ENCODE measurements at places on chromosomes 3 and 15.

DNA sequence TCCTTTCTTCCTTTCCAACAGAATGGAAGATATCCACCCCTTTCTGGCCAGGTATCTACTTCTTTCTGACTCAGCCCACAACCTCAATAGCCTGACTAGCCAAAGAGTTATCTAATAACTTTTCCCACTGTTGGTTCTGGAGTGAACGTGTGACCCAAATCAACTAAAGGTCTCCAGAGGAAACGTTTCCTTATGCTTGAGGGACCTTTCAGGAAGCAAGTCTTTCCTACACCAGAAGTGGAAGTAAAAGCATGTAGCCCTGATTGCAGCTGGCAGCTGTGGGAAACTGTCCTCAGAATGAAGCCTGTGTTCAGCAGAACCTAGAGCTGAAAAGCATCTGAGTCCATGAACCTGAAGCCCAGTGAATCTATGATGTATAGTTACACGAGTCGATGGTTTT lies 34.7 kb upstream of the PHLDB2 start:
- no peak for DNase-seq

GRCh38 chr3:122957707-122958689 lies 69.6 kb downstream of the SEMA5B start:
- DNase-seq: no peak

GRCh38 chr3:102332205-102332604 lies 102.6 kb upstream of the ZPLD1 start:
- DNase-seq: no peak

GRCh38 chr3:105866656-105867653 lies 1.9 kb downstream of the CBLB start:
- peak; percentile 62 for DNase-seq

DNA sequence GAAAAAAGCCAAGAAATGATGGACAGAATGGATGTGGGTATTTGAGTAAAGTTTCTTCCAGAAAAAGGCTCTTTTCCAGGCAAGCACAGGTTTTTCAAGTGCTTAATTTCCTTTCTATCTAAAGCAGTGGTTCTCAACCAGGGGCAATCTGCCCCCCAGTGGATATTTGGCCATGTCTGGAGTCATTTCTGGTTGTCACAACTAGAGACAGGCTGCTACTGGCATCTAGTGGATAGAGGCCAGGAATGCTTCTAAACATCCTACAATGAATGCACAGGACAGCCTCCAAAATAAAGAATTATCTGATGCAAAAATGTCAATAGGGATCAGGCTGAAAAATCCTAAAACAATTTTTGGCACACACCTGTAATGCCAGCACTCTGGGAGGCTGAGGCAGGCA lies 23.9 kb downstream of the SEC22C start:
- DNase-seq: no peak

DNA sequence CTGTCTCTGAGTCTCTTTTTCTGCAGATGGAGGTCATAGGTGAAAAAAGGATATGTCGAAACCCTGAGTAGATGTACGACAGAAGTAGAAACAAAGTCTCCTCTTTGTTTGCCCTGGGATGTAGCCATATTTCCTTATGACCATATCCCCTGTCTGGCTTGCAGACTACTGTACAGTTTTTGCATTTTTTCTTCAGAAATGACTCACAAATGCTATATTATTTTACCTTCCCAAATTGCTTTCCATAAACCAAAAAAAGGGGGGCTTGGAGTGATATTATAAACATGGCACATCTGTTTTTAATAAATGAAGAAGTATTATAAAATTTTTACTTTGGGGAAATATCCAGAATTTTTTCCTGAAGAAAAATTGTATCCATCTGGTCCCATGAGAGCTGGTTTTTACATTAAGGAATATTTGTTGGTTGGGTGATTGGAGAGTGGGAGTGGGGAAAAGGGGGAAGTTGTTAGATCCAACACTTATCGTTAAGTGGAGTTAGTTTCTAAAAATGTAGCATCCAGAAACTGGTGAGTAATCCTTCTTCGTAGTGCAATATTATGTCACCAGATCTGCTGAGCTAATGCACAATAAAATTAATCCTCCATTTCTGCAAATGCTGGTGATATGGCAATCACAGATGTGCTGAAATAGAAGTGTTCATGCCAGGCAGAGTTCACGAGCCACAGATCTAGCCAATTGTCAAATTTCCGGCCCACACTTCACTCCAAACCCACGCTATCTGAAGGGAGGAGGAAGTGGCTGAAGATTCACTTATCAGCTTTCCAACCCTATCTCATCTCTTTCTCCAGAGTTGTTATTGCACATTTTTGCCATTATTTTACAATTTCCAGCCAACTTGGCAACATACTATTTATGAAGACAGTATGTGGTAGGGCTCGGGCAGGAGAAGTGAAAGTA lies 313.6 kb upstream of the ATP11B start:
- DNase-seq: peak; percentile 33

- peak; percentile 93 for DNase-seq
These were observed 23.0 kb upstream of the COPG1 start for GRCh38 chr3:129226374-129226773.

DNA sequence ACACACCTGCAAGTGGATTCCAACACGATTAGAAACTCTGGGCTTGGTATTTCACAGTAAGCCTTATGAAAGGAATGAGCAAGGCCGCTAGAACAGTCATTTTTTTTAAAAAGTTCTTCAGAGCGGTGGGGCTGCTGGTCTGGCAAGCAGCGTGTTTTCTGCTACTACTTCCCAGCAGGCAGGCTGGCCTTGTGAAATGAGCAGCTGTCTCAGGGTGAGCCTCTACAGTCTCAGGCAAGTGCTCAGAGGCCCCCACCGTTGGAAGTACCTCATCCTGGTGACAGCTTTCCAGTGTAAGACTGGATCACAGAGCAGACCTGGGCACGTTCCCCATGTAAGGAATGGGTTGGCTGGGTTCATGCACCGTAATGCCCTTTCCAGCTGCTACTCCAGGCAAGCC lies 119.2 kb downstream of the LRIG1 start:
- peak; percentile 26 for DNase-seq

- peak; percentile 58 for DNase-seq
These were observed 65.1 kb downstream of the GLCE start for GRCh38 chr15:69225355-69226022.

DNA sequence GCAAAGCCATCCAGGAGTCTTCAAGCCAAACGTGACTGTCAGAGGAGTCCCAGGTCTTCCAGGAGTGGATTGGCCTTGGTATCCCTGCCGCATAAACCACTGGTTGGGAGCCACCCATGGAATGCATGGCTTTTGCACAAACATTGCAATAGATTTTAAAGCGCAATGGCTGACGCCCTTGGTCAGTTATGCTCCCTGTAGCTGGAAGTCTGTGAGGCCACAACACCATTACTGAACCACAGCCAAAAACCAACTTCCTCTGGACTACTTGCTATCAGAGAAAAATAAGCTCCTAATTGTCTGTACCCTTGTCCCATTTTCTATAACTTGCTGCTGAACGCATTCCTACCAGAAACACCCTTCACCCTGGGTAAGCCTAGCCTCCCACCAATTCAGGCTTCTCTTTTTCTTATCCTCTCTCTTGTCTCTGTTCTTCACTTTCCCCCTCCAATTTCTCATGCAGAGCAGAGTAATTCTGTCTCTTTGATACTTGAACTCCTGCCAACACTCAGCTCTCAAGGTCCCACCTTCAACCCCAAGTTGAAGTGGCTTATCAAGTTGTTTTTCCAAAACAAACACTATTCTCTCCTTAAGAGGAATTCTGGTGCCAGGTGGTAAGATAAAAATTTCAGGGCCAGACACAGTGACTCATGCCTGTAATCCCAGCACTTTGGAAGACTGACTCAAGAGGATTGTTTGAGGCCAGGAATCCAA lies 176.4 kb upstream of the UBE2E1 start:
- peak; percentile 70 for DNase-seq

DNA sequence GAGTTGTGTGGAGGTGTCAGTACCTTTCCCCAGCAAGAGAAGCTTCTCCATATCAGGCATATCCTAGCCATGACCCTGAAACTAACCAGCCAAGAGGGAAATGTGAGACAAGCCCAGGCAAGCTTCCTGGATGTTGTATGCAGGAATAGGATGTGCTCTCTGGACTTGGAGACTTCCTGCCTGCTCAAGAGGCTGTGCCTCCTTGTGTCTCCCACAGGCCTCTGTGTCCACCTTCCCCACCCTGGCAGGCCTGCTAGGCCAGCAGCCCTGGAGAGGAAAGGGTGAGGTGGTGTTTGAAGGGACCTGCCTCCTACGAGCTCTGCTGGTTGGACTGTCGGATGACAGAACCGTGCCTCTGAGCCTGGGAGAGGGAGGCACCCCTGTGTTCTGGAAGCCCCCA lies 2.1 kb upstream of the DYNLT2B start:
- DNase-seq: no peak

GRCh38 chr3:16031434-16031833 lies 143.0 kb upstream of the GALNT15 start:
- DNase-seq: no peak

- peak; percentile 22 for DNase-seq
These were observed 75.2 kb downstream of the NEO1 start for GRCh38 chr15:73127302-73127936.

DNA sequence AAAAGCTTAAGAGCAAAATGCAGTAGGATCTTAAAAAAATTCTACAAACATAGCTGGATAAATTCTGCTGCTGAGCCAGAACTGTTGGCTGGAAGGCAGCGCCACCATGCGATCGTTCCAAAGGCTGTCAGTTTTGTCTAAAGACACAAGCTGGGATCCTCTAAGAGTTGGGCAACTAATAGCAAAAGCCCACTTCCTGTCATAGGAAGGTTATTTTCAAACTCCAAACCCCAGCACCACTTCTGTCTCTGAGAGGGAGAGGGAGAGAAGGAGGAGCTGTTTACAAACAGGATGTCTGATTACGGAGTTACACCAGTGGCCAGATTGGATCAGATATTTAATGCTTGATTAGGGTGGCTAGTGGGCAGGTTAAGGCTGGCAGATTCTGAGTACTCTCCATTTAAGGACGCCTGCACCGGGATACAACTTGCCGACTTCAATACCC lies 44.0 kb downstream of the EIF4E3 start:
- peak; percentile 74 for DNase-seq

GRCh38 chr3:62919784-62920465 lies 44.7 kb upstream of the CADPS start:
- DNase-seq: no peak

- DNase-seq: no peak
These were observed 38.1 kb downstream of the NMNAT3 start for GRCh38 chr3:139639662-139640061.

Measured in astrocyte of the spinal cord (primary cell).